ENCODE measurements at places on chromosomes 12 and 14. TPM values are rescaled to one million over a fixed set of nuclear protein-coding genes. Genes with fewer than 3 reads are reported as not detected.

- H3K27me3 ChIP-seq: no peaks in the 10 kb centered on the region
- H3K27ac ChIP-seq: no peak overlapping the region
- DNase-seq: no peak
- H3K4me3 ChIP-seq: no peak overlapping the region
Measured at GRCh38 chr14:91229005-91229382, 15.5 kb downstream of the GPR68 start.

DNA sequence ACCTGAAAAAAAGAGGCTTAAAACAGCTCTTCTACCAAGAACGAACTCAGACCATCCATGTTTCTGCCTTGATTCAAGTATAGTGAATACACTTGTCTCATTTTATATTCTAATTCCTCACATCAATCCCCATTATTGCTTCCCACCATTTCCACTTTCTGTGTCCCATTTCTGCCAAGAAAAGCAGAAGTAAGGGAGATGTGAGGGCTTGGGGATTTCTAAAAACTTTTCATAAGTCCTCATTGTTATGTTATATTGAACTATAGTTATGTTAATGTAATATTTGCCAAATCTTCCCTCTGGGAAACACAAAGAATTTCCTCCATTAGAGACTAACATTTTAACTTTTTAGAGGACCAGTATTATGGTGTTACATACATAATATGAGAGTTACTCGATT lies 48.2 kb upstream of the PSMA6 start:
- no peaks in the 10 kb centered on the region for H3K4me1 ChIP-seq
- H3K36me3 ChIP-seq: no peaks in the 10 kb centered on the region
- DNase-seq: no peak
- H3K27me3 ChIP-seq: no peaks in the 10 kb centered on the region
- no peak overlapping the region for H3K27ac ChIP-seq

DNA sequence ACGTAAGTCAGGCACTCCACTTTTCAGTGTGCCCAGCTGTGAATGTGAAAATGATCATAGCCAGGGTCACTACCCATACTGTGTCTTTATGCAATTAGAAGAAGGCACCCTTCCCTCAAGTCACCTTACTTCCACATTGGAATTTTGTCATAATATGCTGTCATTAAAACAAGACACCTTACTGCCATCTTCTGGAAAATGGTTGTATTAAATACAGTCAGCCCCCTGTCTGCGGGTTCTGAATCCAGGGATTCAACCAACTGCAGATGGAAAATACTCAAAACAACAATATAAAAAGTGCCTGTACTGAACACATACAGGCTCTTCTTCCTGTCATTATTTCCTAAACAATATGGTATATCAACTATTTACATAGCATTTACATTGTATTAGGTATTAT lies 70.2 kb upstream of the TBX5 start:
- no peak for DNase-seq
- H3K27ac ChIP-seq: no peak overlapping the region
- H3K27me3 ChIP-seq: no peaks in the 10 kb centered on the region
- no peaks in the 10 kb centered on the region for H3K36me3 ChIP-seq

GRCh38 chr12:121005346-121005815 lies 10.9 kb downstream of the C12orf43 start:
- no peak overlapping the region for H3K4me3 ChIP-seq
- H3K4me1 ChIP-seq: no peaks in the 10 kb centered on the region
- no peak for DNase-seq

DNA sequence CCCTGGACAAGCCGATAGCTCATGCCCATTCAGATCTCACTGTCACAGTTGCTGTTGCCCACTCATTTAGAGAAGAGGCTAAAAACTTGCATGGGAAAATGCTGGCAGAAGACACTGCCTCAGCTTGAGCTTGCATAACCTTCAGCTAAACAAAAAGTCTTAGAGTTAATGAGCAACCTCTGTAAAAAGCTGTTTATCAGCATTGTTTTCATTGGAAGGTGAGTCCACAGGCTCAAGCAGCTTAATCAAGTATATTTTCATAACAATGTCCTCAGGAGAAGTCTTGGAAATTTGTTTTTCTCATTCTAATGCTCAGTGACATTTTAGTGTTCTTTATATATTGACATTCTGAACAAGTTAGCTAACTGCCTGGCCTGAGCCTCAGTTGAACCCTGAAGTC lies 872.9 kb downstream of the TMTC2 start:
- no peaks in the 10 kb centered on the region for H3K4me1 ChIP-seq
- H3K27ac ChIP-seq: no peak overlapping the region
- H3K27me3 ChIP-seq: no peaks in the 10 kb centered on the region
- no peaks in the 10 kb centered on the region for H3K36me3 ChIP-seq
- no peak for DNase-seq

GRCh38 chr14:63952933-63953437 lies 100.2 kb downstream of the SYNE2 start:
- no peak overlapping the region for H3K4me3 ChIP-seq
- H3K27me3 ChIP-seq: no peaks in the 10 kb centered on the region
- DNase-seq: no peak

- no peak overlapping the region for H3K4me3 ChIP-seq
- no peak overlapping the region for H3K27ac ChIP-seq
- DNase-seq: no peak
- no peaks in the 10 kb centered on the region for H3K4me1 ChIP-seq
Measured at GRCh38 chr12:130796985-130797686, 41.9 kb downstream of the STX2 start.

- no peaks in the 10 kb centered on the region for H3K36me3 ChIP-seq
- no peaks in the 10 kb centered on the region for H3K27me3 ChIP-seq
- peaks cover 6% of the 10 kb centered on the region for H3K4me1 ChIP-seq
Measured at GRCh38 chr12:46400406-46400805, 27.8 kb upstream of the SLC38A2 start.

GRCh38 chr14:55873169-55873568 lies 245.0 kb upstream of the PELI2 start:
- H3K4me3 ChIP-seq: no peak overlapping the region
- H3K36me3 ChIP-seq: no peaks in the 10 kb centered on the region
- no peak for DNase-seq
- no peak overlapping the region for H3K27ac ChIP-seq
- H3K27me3 ChIP-seq: no peaks in the 10 kb centered on the region

GRCh38 chr12:124564971-124565491 lies 2.4 kb downstream of the NCOR2 start:
- no peaks in the 10 kb centered on the region for H3K36me3 ChIP-seq
- no peaks in the 10 kb centered on the region for H3K27me3 ChIP-seq
- H3K27ac ChIP-seq: no peak overlapping the region
- no peak for DNase-seq
- peak overlapping the region; percentile 93 for H3K4me3 ChIP-seq

DNA sequence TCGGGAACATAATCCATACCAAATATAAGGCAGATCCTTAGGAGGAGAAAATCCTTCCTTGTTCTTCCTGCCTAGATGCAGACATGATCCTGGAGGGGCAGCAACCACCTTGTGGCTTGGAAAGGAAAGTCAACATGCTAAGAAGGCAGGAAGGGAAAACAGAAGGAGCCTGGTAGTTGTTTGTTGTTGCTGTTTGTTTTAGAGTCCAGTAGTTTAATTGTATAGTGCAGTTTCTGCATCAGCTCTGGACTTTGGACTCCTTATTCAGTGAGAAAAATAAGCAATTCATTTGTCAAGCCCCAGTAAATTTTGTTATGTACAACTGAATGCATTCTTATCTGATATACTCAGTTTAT lies 45.7 kb upstream of the APPL2 start:
- H3K27ac ChIP-seq: no peak overlapping the region
- H3K4me3 ChIP-seq: no peak overlapping the region
- no peaks in the 10 kb centered on the region for H3K27me3 ChIP-seq
- no peaks in the 10 kb centered on the region for H3K36me3 ChIP-seq
- H3K4me1 ChIP-seq: no peaks in the 10 kb centered on the region
- DNase-seq: no peak

- no peaks in the 10 kb centered on the region for H3K27me3 ChIP-seq
- H3K36me3 ChIP-seq: no peaks in the 10 kb centered on the region
Measured at GRCh38 chr14:58898655-58899316, 261.0 kb downstream of the DACT1 start.

GRCh38 chr14:40229676-40230075 lies 797.4 kb upstream of the FBXO33 start:
- no peaks in the 10 kb centered on the region for H3K27me3 ChIP-seq
- H3K4me1 ChIP-seq: no peaks in the 10 kb centered on the region
- DNase-seq: no peak
- no peak overlapping the region for H3K27ac ChIP-seq
- H3K36me3 ChIP-seq: no peaks in the 10 kb centered on the region

DNA sequence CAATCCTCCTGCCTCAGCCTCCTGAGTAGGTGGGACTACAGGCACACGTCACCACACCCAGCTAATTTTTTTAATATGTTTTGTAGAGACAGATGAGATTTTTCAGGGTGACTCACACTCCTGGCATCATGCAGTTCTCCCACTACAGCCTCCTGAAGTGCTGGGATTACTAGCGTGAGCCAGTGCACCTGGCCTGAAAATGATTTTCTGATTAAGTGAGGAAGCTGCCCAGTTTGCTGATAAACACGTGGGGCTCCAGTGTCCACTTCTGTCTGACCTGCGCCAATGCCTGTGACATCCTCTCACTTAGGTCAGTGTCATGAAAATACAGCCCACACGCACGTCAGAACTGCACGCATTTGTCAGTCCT lies 37.0 kb upstream of the SFSWAP start:
- no peak overlapping the region for H3K4me3 ChIP-seq
- no peaks in the 10 kb centered on the region for H3K27me3 ChIP-seq
- no peaks in the 10 kb centered on the region for H3K36me3 ChIP-seq
- DNase-seq: no peak
- no peaks in the 10 kb centered on the region for H3K4me1 ChIP-seq
- no peak overlapping the region for H3K27ac ChIP-seq

Gene TTC9
- 0.64 TPM for total RNA-seq

Gene NAV3
- 60.8 TPM for total RNA-seq

Gene FAM222A
- total RNA-seq: 22.0 TPM

Gene CNTN1
- 48.5 TPM for total RNA-seq

Gene TNFAIP2
- total RNA-seq: 51.3 TPM

Gene HAL
- total RNA-seq: 0.23 TPM

Gene SYT1
- 9.7 TPM for total RNA-seq
